Activated CD4-positive, CD25-positive, alpha-beta regulatory T cell treated with anti-CD3 and anti-CD28 coated beads, Interleukin-2, amount 50 U/mL, for 16 hours (primary cell): ENCODE measurements at places on chromosomes 2 and 18.

DNA sequence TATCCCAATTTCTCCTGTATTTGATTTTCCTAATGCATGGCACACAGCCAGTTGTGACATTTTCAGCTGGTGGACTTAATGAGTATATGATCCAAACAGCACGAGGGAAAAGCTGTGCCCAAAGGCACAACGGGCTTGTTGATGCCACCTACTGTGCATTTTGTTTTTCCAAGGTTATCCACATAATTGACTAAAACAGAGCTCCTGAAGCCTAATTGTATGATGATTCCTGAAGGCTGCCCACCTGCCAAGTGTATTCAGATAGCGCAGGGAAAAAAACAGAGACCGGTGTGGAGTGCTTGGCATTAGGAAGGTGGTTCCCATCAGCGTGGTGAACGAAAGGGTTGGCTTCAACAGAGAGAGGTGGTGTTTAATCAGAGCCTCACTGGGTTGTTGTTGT, 14.9 kb downstream of the RBMS1 start:
- DNase-seq: no peak

GRCh38 chr18:7105268-7105667, 12.3 kb downstream of the LAMA1 start:
- no peak for DNase-seq

DNA sequence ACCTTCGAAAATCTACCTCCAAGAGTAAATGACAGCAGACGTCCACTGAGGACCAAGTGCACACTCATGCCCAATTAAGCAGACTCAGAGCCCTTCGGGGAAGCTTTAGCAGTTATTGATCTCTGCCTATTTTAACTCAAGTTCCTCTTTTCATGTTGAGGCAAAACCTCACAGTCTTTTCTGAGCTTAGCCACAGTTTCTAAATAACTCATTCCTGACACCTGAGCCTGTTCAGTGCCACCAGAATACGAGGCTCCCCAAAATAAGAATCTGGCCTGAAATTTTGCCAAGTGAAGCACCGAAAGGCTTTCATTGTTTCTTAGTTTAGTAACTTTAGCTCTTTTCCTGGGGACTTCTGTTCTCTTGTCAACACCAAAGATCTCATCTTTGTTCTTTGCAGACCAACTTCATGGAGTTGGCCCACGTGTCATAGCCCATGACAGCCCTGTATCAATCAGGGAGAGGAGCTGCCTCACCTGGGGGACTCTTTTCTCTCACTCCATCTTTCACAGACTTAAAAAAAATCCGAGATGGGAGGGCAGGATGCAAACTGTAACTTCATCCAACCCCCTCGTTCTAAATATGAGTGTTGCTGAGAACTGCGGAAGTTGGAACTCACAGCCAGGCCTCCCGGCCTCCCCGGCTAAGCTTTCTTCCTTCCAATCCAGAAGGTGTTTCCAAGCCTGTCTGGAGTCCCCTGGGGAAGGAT, 22.2 kb downstream of the INPP5D start:
- DNase-seq: no peak

GRCh38 chr18:39843546-39843945, 2111.5 kb upstream of the PIK3C3 start:
- no peak for DNase-seq

DNA sequence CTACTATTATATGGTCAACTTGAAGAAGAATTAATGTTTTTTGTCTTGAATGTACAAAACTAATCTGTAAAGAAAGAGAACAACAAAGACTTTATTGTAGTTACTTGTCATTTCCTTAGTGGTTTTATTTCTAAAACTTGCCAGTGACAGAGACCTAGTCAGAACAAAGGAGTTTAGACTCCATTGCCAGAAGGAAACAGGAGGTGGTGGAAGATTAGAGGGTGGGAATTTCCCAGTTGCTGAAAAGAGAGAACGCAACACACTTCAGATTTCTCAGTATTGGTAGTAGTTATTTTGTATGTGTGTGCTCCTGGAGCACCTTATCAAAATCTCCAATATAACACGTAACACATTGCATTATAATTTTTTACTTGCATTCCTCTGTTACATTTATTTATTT, 81.4 kb downstream of the CDCA7 start:
- DNase-seq: no peak

GRCh38 chr2:110205660-110206455, 1.0 kb upstream of the NPHP1 start:
- no peak for DNase-seq

DNA sequence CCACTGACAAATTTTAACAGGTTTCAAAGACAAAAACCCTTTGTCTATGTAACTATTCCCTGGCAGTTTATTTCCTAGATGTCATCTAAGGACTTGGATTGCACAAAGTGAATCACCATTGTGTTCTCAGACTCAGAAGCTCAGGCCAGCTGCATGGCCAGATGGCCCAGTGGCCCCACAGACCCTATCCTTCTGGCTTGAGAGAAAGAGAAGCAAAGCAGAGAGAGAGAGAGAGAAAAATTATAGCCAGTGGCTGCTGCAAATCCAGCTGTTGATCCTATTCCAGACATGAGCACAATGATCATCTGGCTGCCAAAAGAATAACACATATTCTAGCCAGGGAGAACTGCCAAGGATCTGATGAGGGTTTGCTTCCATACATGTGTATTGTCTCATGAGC, 25.8 kb downstream of the CTLA4 start:
- DNase-seq: no peak

DNA sequence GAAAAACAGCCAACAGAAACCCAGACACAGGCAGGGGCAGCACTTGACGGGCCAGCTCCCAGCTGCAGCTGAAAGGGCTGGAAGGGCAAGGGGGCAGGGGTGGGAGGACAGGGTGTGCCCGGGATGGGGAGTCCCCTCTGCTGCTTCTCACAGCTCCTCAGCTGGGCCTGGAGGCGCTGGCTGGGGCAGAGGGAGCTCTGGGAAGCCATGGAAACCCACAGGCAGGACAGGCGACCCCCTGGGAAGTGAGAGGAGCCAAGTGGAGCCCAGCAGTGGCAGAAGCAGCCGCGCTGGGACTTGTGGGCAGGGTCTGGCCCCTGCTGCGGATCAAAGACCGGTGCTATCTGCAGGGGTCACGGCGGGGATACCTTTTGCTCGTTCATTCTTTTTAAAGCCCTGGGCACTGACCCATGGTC, 20.7 kb downstream of the OTOF start:
- DNase-seq: no peak

- DNase-seq: no peak
These were observed 20.7 kb downstream of the SMIM21 start for GRCh38 chr18:75406491-75407445.

- DNase-seq: no peak
These were observed 1.4 kb downstream of the ALMS1 start for GRCh38 chr2:73386894-73387636.

DNA sequence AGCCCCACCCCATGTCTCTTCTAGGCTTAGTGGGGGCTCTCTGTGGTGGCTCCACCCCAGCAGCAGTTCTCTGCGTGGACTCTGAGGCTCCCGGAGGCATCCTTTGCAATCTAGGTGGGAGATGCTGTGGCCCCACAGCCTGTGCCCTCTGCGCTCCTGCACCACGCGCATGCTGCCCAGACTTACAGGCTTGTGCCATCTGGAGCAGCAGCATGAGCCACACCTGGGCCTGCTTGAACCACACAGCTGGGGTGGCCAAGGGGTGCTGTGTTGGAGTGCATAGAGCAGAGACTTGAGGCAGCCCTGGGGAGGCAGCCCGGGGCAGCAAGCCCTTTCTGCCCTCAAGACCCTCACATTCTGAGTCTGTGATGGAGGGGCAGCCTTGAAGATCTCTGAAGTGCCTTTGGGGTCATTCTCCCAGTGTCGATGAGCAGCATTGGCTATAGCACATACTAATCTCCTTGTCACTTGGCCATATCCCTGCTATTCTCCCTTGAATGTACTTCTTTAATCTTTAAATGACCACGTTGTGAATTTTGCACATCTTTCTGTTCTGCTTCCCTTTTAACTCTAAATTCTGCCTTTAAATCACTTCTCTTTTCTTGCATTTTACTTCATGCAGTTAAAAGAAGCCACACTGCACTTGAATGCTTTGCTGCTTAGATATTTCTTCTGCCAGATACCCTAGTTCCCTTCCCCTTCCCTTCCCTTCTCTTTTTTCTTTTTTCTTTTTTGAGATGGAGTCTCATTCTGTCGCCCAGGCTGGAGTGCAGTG, 62.4 kb downstream of the NCAPH start:
- DNase-seq: no peak

DNA sequence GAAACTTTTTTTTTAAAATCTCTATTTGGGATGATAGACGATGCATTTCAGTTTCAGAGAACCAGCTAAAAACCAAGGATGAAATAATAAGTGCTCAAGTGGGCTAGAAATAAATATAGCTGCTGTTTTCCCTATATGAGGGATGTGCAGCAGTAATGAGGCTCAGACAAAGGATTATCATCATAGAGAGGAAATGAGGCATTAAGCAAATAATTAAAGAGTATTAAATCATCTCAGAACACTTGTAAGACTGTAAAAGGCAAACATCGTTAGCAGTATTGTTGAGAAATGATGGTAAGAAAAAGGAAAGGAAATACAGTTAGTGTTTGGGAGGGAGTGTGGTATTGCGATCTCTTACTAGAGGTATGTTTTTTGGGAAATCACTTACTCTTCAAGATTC, 233.5 kb downstream of the TGIF1 start:
- DNase-seq: no peak
